ENCODE measurements at places on chromosomes 12 and 14.

- DNase-seq: no peak
- H3K27me3 ChIP-seq: no peaks in the 10 kb centered on the region
- H3K4me1 ChIP-seq: peaks cover 64% of the 10 kb centered on the region
- no peaks in the 10 kb centered on the region for H3K36me3 ChIP-seq
These were observed 41.1 kb downstream of the PSMA6 start for GRCh38 chr14:35333264-35333730.

DNA sequence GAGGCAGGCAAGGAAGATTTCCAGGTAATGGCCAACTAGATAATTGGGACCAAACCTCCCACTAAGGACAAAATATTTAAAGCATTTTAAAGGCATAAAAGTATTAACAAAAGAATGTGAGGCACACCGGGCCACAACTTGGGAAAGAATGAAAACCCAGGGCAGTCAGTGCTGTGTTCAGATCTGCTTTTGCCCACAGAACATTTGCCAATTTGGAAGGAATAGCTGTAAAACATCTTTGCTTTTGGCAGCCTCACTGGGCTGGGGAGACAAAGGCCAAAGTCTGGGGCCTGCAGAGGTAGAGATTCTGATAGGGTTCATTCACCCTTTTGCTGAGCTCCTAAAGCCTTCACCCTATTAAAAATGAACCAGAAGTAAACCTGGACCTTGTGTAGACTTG is 82.3 kb downstream of the SYNE3 start:
- H3K36me3 ChIP-seq: no peaks in the 10 kb centered on the region
- no peak for DNase-seq
- H3K27me3 ChIP-seq: no peaks in the 10 kb centered on the region
- H3K27ac ChIP-seq: no peak overlapping the region

DNA sequence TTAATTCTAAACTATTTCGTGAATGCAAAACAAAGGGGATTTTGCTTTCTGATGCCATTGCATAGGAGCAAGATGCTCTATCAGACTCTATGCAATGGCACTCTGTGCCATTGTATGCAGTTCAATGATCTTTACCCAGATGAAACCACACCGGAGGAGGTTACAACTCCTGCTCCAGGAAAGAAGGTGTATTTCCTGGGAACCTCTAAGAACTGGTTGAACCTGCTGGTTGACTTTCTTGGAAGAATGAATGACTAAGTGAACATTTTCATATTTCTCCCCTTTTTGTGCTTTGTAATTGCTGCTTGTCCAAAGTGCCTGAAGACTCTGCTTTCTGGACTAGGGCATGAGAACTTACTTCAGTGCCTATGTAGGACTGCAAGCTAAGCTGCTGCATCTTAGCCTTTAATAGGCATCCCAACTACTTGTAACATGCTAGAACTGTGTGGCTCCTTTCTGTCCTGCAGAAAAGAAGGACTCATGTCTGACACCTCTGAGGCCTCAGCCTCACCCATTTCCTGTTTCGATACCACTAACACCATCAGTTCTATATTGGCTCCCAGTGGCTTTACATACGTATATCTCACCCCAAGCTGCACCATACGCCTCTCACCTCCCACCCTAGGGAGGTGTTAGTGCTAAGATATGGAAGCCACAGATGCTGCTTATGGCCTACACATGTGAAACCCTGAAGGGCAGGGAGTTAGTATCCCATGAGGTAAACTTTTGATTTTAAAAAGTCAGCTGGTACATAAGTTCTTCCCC is 193.5 kb upstream of the CNOT2 start:
- DNase-seq: no peak
- no peak overlapping the region for H3K4me3 ChIP-seq
- no peaks in the 10 kb centered on the region for H3K27me3 ChIP-seq
- no peaks in the 10 kb centered on the region for H3K36me3 ChIP-seq

GRCh38 chr14:58749066-58749669 is 111.4 kb downstream of the DACT1 start:
- no peaks in the 10 kb centered on the region for H3K27me3 ChIP-seq
- peaks cover 41% of the 10 kb centered on the region for H3K4me1 ChIP-seq
- H3K36me3 ChIP-seq: no peaks in the 10 kb centered on the region
- H3K4me3 ChIP-seq: no peak overlapping the region
- peak; percentile 14 for DNase-seq
- no peak overlapping the region for H3K27ac ChIP-seq

DNA sequence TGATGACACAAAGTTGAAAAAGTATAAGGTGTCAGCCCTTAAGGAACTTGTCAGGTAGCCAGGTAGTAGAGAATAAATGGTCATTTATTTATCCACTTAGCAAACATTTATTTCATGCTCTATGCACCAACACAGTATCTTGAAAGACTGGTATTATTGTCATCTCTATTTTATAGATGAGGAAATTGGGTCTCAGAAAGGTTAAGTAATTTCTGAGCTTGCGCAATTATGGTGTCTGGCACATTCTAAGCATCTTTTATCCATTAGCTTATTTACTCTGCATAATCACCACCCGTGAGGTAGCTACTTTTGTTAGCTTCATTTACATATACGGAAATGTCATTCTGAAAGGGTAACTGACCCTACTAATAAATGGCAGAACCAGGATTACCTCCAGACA is 2.5 kb upstream of the UTP20 start:
- no peak overlapping the region for H3K27ac ChIP-seq
- H3K27me3 ChIP-seq: no peaks in the 10 kb centered on the region
- no peak overlapping the region for H3K4me3 ChIP-seq
- peaks cover 5% of the 10 kb centered on the region for H3K4me1 ChIP-seq
- H3K36me3 ChIP-seq: no peaks in the 10 kb centered on the region

DNA sequence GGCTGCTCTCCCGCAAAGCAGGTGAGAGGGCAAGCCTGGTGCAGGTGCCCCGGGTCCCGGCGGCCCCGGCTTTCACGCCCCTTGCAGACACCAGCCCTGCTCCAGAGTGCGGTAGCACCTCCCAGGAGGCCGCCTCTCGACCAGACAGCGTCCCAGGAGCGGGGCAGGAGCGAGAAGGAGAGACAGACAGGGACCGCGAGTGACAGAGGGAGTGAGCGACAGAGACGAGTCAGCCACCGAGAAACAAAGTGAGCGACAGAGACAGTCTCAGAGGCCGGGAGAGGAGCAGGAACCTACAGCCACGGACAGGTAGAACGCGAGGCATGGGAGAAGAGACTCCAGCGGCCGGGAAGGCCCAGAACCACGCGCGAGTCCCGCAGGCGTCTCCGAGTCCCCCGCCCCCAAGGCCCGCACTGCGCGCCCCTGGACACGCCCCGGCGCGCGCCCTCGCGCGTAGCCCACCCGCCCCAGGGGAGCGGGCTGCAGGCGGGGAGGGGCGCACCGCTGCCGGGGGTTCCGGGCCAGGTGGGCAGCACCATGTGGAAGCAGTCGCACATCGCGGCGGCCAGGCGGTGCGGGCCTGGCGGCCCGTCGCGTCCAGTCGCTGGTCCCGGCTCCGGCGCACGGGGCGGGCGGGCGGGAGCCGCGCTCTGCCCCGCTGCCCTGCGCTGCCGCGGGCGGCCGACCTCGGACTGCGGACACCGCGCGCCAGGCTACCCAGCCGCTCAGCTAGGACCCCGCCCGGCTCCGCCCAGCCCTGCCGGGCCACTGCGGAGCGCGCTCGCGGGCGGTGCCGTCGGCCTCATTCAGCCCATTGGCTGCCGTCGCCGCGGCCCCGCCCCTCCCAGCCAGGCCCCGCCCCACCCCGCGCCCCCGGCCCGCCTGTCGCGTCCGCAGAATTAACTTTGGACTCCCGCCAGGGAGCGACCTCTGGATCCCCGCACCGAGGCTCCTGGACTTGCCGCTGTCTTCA is at the start of gene AHNAK2:
TSS of gene AHNAK2 (minus strand) at position 694 of the 973 bp plus-strand sequence. CDS start at position 557, 137 bp downstream.
- H3K27ac ChIP-seq: no peak within 1 kb of the TSS
- DNase-seq: peak; percentile 81
- H3K36me3 ChIP-seq: no peaks in the 10 kb centered on the region
- H3K4me1 ChIP-seq: peaks cover 74% of the 10 kb centered on the region
- H3K27me3 ChIP-seq: no peaks in the 10 kb centered on the region

- DNase-seq: no peak
- H3K4me3 ChIP-seq: no peak overlapping the region
- no peak overlapping the region for H3K27ac ChIP-seq
- peaks cover 8% of the 10 kb centered on the region for H3K4me1 ChIP-seq
These were observed 32.2 kb downstream of the SLC25A21 start for GRCh38 chr14:37140176-37140575.

- no peak overlapping the region for H3K27ac ChIP-seq
- H3K36me3 ChIP-seq: no peaks in the 10 kb centered on the region
- no peak for DNase-seq
- no peak overlapping the region for H3K4me3 ChIP-seq
- H3K4me1 ChIP-seq: no peaks in the 10 kb centered on the region
- H3K27me3 ChIP-seq: no peaks in the 10 kb centered on the region
These were observed 70.5 kb downstream of the TBC1D30 start for GRCh38 chr12:64894827-64895475.
